ENCODE measurements at places on chromosomes 6 and 20.
A peak's percentile ranks its signal among the peaks of the same experiment; 100 is the strongest.

GRCh38 chr6:116015983-116016382, 44.7 kb downstream of the FRK start:
- DNase-seq: no peak

- DNase-seq: no peak
These were observed 198.8 kb upstream of the THEMIS start for GRCh38 chr6:128099571-128100197.

GRCh38 chr6:151440930-151441329, 11.0 kb downstream of the RMND1 start:
- peak; percentile 39 for DNase-seq

GRCh38 chr6:32954267-32954666, 1.4 kb upstream of the HLA-DMA start:
- DNase-seq: no peak

GRCh38 chr6:113690281-113691259, 166.6 kb upstream of the MARCKS start:
- peak; percentile 41 for DNase-seq

DNA sequence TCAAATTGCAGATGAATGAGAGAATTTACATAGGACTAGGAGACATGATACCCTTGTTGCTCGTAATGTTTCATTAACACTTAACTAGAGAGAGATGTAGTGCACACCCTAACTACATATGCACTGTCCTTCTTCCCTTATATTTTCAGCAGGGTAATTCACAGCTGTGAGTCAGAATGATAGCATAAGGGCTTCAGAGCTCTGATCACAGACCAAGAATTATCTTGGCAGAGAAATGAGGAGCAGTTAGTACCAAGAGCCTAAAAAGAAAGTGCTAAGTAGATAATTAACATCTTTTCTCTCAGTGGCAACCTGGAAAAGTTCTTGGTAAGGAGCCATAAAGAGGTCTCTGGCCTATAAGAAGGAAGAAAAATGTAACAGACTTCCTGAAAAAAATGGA, 35.8 kb downstream of the GRIK2 start:
- DNase-seq: no peak

GRCh38 chr6:85372188-85372914, 77.5 kb upstream of the NT5E start:
- DNase-seq: no peak

DNA sequence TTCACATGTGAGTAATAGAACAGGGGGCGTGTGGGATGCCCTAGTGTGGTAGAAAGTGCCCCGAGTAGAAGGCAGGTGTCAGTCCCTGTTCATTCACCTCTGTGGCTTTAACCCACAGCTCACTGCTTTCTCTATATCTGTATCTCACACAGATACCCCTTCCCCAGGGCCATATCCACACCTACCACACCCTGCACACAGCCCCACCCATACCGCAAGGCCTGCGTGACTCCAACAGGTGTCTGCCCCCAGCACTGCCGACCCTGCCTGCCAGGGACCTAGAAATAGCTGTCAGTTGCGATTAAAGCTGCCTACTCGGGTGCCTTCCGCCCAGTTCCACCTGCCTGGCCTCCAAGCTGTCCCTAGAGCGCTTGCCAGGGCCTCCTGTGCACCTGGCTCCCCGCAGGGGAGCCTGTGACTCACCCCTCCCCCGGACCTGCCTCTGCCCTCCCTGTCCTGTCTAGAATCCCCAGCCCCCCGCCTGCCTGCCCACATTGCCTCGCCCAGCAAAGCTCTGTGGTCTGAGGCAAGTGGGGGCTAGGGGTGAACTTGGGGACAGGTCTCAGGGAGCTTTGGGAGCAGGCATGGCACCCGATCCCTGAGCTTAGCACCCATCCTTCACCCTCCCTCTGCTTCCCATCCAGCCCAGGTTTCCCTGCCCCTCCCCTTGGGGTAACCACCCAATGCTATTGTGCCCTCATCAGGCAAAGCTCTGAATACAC, 38.3 kb upstream of the ID1 start:
- DNase-seq: no peak

GRCh38 chr20:2707353-2708072, 14.9 kb downstream of the EBF4 start:
- no peak for DNase-seq

- peak; percentile 57 for DNase-seq
These were observed 216.9 kb upstream of the LRFN2 start for GRCh38 chr6:40803897-40804702.

- DNase-seq: no peak
These were observed 880 bp downstream of the ADNP start for GRCh38 chr20:50930139-50930975.

GRCh38 chr20:58664331-58664730, 13.2 kb downstream of the STX16 start:
- no peak for DNase-seq

GRCh38 chr6:83536647-83537589, 24.6 kb downstream of the PRSS35 start:
- DNase-seq: no peak

GRCh38 chr6:85388531-85388930, 61.4 kb upstream of the NT5E start:
- no peak for DNase-seq

- DNase-seq: no peak
These were observed 12.5 kb downstream of the ETV7 start for GRCh38 chr6:36374972-36375371.

- no peak for DNase-seq
These were observed 13.2 kb downstream of the CCN2 start for GRCh38 chr6:131937703-131938631.

DNA sequence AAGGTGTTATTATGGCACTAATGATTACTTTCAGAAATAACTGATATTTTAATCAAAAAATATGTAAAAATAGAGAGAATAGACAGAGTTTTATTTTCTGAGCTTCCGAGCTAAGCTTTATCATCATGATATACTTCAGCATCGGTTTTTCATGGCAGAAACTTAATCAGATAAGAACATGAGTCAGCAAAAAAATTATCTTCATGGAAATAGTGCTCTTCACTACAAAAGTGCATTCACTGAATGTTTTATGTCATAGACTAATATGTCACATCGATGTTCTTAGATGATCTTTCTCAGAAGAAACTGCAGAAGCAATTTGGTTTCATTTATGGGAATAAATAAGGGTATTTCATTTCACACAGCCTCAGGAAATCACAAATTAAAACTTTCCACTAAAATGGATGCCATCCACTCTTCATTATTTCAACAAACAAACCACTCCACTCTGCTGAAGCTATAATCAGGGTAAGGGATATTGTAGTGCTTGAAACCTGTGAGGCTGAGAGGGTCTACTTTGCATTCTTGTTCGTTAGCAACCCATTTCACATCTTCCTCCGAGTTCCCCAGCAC, 10.2 kb upstream of the MAP3K7 start:
- no peak for DNase-seq

DNA sequence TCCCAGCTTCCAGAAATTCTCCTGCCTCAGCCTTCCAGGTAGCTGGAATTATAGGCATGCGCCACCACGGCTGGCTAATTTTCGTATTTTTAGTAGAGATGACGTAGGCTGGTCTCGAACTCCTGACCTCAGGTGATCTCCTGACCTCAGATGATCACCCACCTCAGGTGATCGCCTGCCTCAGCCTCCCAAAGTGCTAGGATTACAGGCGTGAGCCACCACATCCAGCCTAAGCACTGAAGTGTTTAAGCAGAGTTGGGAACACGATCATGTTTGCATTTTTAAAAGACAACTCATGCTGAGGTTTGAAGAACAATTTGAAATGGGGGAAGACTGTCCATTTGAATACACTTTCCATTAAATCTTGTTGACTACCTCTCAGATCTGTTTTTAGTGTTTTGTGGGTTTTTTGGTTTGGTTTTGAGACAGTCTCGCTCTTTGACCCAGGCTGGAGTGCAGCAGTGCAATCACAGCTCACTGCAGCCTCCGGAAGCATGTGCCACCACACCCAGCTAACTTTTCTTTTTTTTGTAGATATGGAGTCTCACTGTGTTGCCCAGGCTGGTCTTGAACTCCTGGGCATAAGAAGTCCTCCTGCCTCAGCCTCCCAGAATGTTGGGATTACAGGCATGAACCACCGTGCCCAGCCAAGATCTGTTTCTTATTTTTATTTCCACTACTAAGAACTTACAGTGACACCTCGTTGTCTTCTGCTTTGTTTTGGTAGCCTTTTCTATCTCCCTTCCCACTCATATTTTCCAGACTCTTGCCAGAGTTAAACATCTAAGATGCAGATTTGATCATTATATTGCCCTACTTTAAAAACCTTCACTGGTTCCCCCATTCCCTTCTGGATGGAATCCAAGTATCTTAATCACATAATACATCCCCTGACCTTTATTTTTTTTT, 5.5 kb downstream of the CASP8AP2 start:
- no peak for DNase-seq

DNA sequence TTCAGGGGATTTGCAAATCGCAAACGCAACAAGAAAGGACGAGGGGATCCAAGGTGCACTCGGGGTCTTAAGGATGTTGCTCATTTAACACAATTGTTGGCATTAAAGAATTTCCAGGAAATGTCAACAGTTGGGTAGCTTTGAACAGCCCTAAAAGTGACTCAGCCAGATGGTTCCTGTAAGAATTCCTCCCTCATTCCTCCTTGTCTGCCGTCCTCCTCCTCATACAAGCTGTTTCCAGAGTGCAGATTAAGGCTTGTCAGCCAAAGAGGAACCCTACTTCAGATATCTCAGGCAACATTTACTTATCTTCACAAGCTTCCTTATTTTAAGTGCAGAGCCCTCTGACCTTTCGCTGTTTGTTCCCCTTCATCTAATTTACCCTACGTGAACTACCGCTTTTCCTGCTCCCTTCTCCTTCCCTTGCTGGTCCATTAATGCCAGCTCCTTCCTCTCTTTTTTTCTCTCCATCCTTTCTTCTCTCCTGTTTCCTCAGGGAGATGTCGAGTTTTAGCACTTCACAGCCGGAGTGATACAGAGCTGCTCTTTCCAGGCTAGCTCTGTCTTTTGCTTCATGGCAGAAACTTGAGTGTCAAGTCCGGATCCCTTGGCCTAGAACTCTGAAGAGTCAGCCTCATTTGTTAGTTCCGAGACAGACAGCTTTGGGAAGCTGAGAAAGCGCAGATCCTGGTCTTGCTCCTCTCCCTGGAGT, 26.1 kb upstream of the TBC1D7 start:
- peak; percentile 79 for DNase-seq

DNA sequence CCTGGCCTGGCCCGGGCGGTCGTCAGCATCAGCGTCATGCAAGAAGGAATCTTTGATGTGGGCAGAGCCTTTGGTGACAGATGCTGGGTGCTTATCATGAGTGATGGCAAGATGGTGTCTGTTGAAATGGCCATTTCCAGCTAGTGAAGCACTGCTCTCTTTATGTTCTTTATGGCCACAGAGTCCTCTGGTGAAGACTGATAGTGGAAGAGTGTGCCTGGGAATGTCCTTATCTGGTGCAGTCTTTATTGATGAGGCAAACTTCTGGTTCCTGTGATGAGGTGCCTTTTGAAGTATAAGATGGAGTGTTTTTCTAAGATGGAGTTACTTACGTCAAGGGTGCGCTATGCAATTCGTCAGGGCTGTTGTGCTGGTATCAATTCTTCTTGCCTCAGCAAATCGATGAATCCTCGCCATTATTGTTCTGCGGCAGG, 22.6 kb upstream of the CCR6 start:
- DNase-seq: no peak

GRCh38 chr6:104887350-104887749, 27.6 kb upstream of the HACE1 start:
- DNase-seq: no peak

- no peak for DNase-seq
These were observed 754 bp downstream of the RPS10 start for GRCh38 chr6:34425132-34425497.

- DNase-seq: peak; percentile 46
These were observed 68.4 kb downstream of the VEGFA start for GRCh38 chr6:43838276-43839036.

GRCh38 chr6:142303176-142303533, 1.3 kb downstream of the ADGRG6 start:
- DNase-seq: no peak

- no peak for DNase-seq
These were observed 131.7 kb upstream of the HDGFL1 start for GRCh38 chr6:22437665-22438064.

DNA sequence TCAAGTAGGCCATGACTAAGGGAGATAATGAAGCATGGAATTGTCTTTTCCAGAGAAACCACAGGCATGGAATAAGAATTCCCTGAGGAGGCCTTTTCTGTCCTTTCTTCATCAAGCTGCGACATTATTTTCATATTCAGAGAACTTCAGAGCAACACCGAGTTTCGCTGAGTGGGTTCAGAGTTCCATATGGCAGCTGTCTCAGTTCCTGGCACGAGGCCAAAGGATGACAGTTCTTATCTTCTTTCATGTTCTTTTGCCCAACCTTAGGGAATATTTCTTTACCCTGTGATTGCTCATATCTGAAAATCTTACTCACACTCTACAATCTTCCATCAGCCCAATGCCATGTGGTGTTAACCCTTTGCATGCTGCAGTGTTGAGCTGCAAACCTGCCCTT, 135.3 kb upstream of the BMP2 start:
- DNase-seq: no peak

- no peak for DNase-seq
These were observed 14.7 kb downstream of the UST start for GRCh38 chr6:148761527-148762011.

DNA sequence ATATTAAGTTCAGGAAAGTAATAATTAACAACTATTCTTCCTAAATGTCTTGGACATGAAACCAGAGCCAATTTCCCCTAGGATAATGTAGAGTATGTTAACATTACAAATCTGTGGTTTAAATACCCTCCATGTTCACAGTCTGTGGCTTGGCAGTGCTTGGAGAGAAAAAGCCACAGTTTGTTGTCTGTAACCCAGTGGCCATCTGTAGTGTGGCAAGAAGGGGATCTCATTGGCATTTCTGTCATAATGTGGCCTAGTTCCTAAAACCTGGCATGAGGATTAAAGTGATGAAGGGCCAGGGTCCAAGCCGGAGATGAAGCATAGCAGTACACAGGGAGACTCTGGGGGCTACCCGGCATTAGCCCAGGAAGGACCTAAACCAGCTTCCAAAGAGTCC, 31.2 kb downstream of the SYNE1 start:
- no peak for DNase-seq

GRCh38 chr6:34331371-34332050, 61.0 kb downstream of the NUDT3 start:
- DNase-seq: no peak

DNA sequence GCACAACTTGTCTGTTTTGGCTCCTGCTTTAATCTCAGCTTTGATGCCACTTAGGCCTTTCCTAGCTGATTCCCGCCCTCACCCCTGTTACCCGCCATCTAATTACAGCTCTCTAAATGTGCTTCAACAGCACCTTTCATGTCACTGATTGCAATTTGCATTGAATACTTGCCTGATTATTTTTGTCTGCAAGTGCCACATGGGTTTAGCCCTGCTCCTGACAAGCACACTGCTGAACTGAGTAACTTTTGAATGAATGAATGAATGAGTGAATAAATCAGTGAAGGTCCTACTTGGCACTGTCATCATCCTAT, 591 bp upstream of the DCBLD1 start:
- no peak for DNase-seq

Data from inflammatory macrophage (primary cell).